ENCODE measurements at places on chromosomes 7 and 10.
A peak's percentile ranks its signal among the peaks of the same experiment; 100 is the strongest.

DNA sequence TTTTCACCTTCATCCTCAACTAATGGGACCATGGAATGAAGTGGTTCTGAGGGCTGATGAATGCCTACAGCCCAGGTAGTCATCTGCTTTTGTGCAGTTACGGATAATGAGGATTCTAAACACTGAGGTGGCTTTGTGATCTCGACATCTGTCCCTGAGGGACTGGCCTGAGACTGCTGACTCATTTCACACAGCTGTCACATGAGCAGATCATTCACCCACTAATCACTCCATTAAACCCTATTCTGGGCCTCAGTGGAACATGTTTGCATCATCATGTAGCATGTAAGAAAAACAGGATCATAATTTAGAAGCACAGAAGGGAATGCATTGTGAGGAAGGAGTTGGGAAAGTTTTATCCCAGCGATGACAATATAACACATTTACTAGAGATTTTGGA lies 79.4 kb upstream of the FEZF1 start:
- no peak for DNase-seq

DNA sequence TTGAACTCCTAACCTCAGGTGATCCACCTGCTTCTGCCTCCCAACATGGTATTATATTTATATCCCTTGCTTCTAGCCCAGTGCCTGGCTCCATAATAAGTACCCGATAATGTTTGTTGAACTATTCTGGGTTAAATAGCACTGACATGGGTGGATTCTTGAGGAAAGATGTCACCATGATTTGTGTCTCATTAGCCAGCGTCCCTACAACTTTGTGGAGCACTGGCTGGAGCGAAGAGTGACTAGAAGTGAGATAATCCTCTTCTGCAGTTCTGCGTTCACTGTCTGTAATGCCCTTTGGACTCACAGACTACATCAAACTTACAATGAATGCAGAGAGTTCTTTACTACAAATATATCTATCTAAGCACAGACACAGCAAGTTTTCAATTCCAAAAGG lies 16.9 kb upstream of the AKR1E2 start:
- no peak for DNase-seq

DNA sequence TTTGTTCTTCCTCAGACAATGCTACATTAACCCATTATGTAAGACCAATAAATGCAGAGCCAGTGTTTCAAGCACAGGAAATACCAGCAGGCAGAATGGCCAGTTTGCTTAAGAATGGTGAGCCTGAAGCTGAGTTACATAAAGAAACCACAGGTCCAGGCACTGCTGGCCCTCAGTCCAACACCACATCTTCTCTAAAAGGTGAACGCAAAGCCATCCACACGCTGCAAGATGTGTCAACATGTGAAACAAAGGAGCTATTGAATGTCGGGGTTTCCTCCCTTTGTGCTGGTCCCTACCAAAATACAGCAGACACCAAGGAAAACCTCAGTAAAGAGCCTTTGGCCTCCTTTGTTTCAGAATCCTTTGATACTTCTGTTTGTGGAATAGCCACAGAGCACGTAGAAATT lies 63.8 kb downstream of the TASOR2 start:
- DNase-seq: no peak

DNA sequence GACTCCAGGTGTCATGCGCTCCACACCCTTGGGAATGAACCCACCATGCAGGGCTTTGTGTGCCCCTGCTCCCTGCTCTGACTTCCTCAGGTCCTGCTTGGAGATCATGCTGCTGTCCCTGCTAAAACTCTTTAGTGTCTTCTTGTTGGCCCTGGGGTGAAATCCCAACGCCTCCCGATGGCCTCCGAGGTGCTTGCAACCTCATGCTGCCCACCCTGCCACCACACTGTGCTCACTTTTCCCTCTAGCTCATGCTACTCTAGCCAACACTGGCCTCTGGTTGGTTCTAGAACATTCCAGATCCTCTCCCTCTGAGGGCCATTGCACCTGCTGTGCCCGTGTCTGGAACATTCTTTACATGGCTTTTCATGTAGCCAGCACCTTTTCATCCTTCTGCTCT lies 227.7 kb downstream of the ADAM12 start:
- no peak for DNase-seq

- DNase-seq: no peak
These were observed 10.6 kb upstream of the CPVL start for GRCh38 chr7:29156907-29157452.

- no peak for DNase-seq
These were observed at the start of gene TRIM24 for GRCh38 chr7:138460176-138460648. TRIM24 (plus strand) TSS chr7:138460259; CDS start chr7:138460549, 290 bp downstream.

- no peak for DNase-seq
These were observed 875.8 kb upstream of the KCND2 start for GRCh38 chr7:119397156-119397555.

- no peak for DNase-seq
These were observed 10.9 kb upstream of the IKZF1 start for GRCh38 chr7:50293509-50294179.

- DNase-seq: no peak
These were observed 13.2 kb upstream of the GOLGA7B start for GRCh38 chr10:97836446-97836845.

GRCh38 chr10:71065659-71066058 lies 146.7 kb upstream of the UNC5B start:
- no peak for DNase-seq

GRCh38 chr7:15403315-15403714 lies 158.5 kb downstream of the AGMO start:
- no peak for DNase-seq

GRCh38 chr7:115672024-115672423 lies 358.5 kb downstream of the TFEC start:
- no peak for DNase-seq

DNA sequence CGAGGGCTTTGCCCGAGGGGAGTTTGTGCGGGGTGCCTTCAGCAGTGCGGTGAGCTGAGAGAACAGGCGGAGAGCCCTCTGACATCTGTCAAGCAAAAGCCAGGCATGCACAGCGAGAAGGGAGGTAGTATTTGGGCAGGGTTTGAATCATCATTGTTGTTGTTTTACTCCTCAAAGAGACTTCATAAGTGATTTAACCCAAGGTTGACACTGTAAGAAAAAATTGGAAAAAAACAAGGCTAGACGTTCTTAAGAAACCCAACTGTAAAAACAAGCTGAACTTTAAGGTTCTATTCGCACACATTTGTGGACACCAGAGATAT lies 1.3 kb downstream of the ADAM22 start:
- no peak for DNase-seq

DNA sequence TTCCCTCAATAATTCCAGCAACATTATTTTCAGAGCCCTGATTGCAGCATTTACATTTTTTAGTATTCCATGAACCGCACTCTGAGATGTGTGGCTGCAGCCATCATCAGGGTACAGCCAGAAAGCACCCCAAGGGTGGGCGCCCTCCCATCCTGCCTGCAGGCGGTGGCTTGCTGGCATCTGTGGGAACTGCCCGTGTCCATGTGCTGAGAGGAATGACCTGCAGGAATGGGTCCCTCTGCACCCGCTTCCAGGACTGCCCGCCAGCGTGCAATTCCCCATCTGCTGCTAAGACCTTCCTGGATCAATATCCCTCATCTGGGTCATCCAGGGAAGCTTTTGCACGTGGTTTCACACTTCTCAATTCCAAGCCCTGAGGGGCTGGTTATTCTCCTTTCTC lies 32.8 kb upstream of the NUB1 start:
- no peak for DNase-seq

GRCh38 chr10:110035070-110035921 lies 27.5 kb downstream of the ADD3 start:
- no peak for DNase-seq

- no peak for DNase-seq
These were observed 130.9 kb upstream of the MKLN1 start for GRCh38 chr7:131196803-131197202.

DNA sequence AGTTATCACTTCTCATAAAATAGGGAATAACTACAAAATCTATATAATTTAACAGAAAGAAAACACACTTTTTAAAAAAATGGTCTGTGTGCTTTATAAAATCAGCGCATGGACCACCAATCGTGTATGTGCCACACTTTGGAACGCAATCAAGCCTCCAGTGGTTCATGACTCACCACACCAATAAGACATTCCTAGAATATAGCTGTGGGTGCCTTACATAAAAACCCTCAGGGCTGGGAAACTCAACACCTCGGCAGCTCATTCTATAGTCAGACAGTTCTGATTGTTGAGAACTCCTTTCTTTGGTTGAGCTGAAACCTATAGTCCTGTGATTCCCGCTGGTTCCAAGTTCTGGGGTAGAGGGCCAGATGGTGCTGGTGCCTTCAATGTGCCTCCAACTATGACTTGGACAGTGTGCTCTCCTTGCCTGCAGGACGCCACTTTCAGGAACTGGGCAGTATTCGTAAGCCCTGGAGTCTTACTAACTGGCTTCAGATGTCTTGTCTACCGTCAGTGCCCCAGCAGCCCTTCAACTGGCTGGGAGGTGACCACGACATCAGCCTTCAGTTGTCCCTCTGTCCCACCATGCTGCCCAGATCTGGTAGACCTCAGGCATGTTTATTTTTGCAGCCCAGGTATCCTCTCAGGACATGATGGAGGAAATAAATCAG lies 135.7 kb upstream of the GDF10 start:
- no peak for DNase-seq

- no peak for DNase-seq
These were observed 215.0 kb downstream of the TNS3 start for GRCh38 chr7:47366960-47367359.

GRCh38 chr10:109735776-109736175 lies 187.5 kb downstream of the XPNPEP1 start:
- DNase-seq: no peak

- no peak for DNase-seq
These were observed 90.8 kb downstream of the NRF1 start for GRCh38 chr7:129702316-129702715.

- no peak for DNase-seq
These were observed 260.1 kb upstream of the LRRN3 start for GRCh38 chr7:110830778-110831177.

GRCh38 chr10:33421789-33422462 lies 87.5 kb upstream of the NRP1 start:
- peak; percentile 73 for DNase-seq

DNA sequence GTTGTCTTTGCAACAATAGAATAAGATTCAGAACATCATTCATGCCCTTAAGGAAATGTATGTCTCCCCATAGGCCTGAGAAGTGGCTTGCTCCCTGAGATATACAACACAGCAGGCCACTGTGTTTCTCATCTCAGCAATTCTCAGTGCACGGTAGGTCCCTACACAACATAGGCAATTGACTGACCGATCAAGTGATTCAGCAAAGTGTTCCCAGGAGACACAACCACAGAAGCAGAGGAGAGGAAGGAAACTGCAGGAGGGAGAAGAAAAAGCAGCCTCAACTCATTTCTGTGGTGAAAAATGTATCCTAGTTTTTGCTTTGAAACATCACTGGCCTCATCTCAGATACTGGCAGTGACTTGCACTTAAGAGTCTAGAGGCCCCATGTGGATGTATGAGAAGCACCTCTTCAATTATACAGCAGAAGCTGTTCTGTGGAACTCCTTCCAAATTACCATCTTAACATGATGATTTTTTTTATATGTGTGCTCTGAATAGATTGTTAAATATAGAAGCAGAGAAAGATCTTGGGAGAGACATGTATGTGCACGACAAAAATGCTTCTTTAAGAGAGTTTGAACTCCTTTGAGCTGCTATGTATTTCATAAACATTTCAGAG lies 306.8 kb downstream of the XPNPEP1 start:
- no peak for DNase-seq

- no peak for DNase-seq
These were observed 464.6 kb downstream of the POM121L12 start for GRCh38 chr7:53500076-53500475.

- no peak for DNase-seq
These were observed 162.8 kb upstream of the SEMA3C start for GRCh38 chr7:81081616-81082015.
